Stimulated activated CD8-positive, alpha-beta memory T cell treated with anti-CD3 and anti-CD28 coated beads, Interleukin-12 subunit alpha, Interleukin-12 subunit beta, amount 100 ng/mL, for 4 hours (primary cell): ENCODE measurements at places on chromosomes 11 and 22.

DNA sequence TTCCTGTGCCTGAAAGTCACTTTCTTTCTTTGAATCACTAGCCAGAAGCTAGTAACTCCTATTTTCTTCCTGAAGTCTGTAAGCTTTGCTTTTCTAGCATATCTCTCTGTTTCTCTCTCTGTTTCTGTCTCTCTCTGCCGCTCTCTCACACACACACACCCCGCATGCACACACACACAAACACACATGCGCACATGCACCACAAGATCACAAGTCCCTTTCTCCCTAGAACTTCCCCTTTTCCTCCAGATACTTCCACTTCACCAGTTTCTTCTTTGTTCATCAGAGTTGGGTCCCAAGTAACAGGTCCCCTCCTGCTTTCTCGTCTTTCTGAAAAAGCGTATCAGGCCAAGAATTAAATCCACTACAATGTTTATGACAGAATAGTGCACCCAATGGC, 148.5 kb upstream of the HSD17B12 start:
- DNase-seq = no peak

DNA sequence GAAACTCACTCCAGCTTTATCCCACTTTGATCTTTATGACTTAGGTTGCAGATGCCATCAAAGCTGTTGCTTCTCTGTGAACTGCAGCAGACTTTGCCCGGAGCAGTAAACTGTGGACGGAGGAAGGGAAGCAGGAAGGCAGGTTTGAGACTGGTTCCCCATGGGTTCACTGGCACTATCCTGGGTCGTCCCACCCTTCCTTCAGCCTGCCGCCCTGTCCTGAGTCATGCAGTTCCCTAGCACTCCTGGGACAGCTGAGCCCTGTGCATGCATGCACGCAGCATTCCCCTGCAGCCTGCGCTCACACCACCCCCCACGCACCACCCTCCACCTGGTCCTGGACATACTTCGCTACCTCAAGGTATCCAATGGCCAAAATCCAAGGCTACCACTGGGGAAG, 23.5 kb upstream of the P2RY2 start:
- no peak for DNase-seq

- DNase-seq = no peak
Measured at GRCh38 chr11:75406338-75406777, 7.0 kb downstream of the RPS3 start.

GRCh38 chr11:3074912-3075589, 17.8 kb upstream of the CARS1 start:
- DNase-seq = no peak

DNA sequence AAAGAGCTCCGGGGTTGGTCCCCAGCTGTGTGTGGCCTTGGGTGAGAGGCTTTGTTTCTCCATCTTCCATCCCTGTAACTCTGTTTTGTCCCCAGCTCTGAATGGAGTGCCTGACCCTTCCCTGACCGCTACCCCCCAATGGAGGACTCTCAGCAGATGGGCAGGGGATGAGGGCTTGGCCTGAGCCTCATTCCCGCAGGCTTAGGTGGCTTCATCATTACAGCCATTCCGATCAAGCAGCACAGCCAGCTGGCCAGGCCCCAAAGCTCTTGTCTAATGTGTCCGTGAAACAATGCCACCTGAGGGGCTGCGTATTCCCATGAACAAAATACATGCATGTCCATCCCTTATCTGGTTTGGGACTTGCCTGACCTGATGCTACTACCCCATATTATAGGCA, 3.9 kb upstream of the CDC42EP2 start:
- no peak for DNase-seq

DNA sequence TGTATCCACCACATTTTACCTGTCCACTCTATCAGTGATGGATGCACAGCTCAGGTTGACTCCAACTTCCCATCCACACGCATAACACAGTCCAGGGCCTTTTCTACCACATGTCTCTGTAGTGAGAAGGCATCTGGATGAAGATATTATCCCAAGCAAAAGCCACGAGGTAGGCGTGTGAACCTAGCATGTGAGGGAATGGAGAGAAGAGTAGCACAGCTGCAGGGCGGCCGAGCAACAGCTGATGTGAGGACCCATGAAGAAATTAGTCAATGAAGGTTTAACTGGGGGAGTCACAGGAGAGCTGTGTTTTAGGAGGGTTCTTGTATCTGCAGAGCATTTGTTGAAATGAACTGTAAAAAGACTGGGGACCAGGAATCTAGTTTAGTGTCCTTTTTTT, 144.6 kb upstream of the PITPNB start:
- no peak for DNase-seq

DNA sequence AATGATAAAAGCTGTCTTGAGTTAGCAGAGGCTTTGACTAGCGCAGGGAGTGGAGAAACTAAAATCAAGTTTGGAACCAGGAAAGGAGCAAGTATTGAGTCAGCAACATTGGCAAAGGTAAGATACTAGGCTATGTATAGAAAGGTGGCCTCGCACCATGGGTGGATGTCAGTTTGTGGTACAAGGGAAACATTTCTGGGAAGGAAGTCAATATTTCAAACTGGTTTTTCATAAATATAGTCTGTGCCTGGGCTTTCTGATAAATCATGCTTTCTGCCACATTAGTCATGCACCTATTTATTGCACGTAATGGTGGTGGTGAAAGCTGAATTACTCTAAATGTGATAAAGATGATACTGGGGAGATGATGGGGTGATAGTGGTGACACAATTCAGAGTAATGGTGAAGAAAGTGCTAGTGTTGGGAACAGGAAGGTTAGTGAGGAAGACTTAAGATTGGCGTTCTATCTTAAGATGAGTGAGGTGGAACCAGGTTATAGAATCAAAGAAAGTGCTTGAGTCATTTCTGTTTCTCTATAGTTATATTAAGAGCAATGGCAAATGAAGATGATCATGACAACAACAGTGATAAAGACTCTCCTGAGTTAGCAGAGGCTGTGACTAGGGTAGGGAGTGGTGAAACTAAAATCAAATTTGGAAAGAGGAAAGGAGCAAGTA, 729.0 kb downstream of the FAM181B start:
- DNase-seq = no peak

GRCh38 chr22:41899992-41900651, 14.8 kb downstream of the SHISA8 start:
- DNase-seq = no peak

- no peak for DNase-seq
Measured at GRCh38 chr11:12005476-12005875, 3.0 kb downstream of the DKK3 start.

GRCh38 chr11:47005441-47005840, 68.9 kb downstream of the CSTPP1 start:
- no peak for DNase-seq

DNA sequence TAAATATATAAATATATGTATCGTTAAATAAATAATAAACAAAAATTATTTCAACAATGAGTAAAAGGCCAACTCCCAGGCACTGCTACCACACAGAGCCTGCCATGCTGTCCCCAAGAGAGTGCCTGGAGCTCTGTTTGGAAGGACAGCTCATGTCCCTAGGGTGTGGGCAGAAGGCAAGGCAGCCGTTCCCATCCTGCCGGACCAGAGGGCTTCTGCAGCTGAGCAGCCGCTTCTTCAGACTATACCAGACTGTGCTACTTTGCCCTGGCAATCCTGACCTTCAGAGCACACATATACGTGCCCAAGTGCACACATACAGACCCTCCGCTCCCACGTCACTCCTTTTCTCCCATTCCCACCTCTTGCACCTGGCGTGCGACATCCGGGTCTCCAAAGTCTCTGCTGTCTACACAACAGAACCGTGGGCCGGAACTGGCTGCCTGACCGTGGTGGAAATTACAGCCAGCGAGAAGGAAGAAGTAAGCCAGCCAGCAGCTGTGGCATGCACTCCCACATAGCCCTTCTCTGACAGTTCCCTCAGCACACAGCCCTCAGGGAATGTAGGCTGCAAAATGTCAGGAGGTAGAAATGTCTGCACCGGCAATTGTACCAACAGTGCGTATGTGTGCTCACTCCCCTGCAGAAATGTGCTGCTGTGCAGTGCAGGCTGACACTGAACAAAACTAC, 24.0 kb downstream of the PAX6 start:
- no peak for DNase-seq

GRCh38 chr11:63549411-63549810, 12.8 kb downstream of the PLAAT4 start:
- no peak for DNase-seq

DNA sequence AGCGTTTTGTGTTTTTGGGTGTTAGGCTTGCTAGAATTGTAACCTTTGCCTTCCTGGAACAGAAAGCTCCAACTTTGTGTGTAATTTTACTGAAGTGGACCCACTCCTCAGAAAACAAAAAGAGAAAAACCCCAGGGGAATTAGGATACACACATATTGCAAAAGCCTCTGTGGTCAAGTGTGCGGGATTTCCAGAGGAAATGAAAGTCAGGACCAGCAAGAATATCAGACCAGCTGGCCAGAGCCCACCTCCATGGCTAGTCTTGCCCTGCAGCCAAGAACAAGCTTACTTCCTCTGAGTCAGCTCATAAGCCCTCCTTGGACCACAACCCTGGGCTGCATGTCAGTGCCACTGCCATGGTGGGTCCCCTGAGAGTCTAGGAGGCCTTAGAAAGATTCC, 37.0 kb upstream of the FTH1 start:
- DNase-seq = no peak

DNA sequence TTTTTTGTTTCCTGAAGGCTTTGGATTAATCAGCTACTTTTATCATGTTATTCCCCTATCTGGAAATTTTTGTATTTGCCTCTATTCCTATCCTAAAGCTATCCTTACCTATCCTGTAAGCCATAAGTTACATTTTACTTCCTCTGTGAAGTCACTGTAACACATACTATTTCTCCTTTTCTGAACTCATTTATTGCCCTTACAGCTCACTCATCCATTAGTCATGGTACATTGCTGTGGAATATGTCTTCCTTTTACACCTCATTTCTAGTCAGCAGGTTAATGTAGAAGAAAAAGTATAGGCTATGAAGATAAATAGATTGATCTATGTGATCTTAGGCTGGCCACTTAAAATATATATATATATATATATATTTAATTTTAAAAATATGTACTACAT, 28.0 kb downstream of the SWAP70 start:
- no peak for DNase-seq

GRCh38 chr11:62540804-62541701, 5.6 kb downstream of the AHNAK start:
- DNase-seq = no peak

DNA sequence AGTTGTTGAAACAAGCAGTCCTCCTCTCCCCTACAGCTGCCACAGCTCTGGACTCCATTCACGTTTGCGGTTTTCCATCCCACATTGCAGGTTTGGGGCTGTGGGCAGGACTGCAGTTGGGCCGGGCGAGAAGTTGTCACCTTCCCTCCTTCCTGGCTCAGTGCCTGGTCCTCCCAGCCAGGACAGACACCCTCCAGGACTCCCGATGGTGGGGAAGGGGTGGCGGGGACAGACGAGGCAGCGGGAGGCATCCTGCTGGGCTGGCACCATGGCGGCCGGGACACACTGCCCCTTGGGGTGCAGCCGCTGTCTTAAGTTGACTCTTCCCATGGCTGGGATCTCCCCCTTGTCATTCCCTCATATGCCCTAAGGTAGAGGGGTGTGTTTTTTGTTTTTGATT, 615.2 kb downstream of the BRD1 start:
- no peak for DNase-seq

- DNase-seq = no peak
Measured at GRCh38 chr11:18312012-18312411, 9.9 kb downstream of the HPS5 start.

DNA sequence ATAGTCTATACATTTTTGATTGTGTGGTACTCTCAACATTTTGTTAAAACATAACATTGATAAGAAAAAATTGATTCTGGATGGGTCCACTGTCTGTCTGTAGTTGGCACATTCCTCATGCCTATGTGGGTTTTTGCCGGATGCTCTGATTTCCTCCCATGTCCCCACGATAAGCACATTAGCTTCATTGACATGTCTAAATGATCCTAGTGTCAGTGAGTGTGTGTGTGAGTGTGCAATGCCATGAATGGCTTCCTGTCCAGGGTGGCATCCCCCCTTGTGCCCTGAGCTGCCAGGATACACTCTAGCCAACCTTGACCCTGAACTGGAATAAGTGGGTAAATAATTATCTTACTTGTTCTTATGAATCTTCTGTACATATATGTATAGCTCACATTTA, 5.4 kb downstream of the SFI1 start:
- no peak for DNase-seq

DNA sequence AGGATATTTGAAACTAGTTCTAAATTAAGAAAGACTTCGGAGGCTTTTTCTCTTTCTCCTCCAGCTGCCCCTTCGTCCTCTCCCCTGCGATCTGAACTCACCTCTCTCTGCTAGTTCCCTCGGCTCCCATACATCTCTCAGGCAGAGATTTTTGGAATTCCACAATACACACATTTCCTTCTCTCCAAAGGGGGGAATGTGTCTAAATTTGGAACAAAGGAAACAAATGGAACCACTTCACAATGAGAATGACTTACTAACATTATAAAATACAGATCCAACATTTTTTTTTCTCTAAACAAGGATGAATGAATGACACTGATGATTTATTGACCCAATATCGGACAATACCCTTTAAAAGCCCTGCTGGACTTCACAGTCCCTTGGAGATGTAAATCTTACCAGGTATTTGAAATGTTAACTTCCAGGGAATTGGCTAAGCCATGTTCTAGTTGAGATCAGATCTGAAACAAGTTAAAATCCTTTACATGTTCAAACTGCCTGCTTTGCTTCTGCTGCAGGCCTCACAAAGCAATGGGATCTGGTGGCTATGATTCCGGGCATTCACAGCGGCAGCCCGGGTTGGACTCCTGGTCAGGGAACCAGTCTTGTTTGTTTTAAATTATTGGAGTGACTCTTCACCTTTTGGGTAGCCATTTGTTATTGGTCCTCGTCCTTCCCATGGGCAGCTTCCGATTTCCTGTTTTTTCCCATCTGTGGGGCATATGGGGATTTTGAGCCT, 20.5 kb upstream of the GSTP1 start:
- no peak for DNase-seq

- DNase-seq = no peak
Measured at GRCh38 chr22:44702479-44703198, 635 bp downstream of the PRR5 start.

GRCh38 chr11:117075186-117075585, 23.0 kb downstream of the SIK3 start:
- no peak for DNase-seq

GRCh38 chr22:50531546-50531961, 1.7 kb upstream of the TYMP start:
- DNase-seq = peak; percentile 59

GRCh38 chr11:29135504-29135903, 881.3 kb downstream of the KCNA4 start:
- no peak for DNase-seq

- no peak for DNase-seq
Measured at GRCh38 chr11:74265256-74265655, 46.2 kb downstream of the P4HA3 start.

- DNase-seq = no peak
Measured at GRCh38 chr11:32511926-32512325, 71.7 kb upstream of the EIF3M start.
